ENCODE measurements at places on chromosomes 13 and 19.
A peak's percentile ranks its signal among the peaks of the same experiment; 100 is the strongest.

GRCh38 chr19:10876459-10877240 lies 5.3 kb downstream of the CARM1 start:
- DNase-seq, result no peak

GRCh38 chr13:63910511-63910910 lies 2494.9 kb upstream of the PCDH20 start:
- no peak for DNase-seq

DNA sequence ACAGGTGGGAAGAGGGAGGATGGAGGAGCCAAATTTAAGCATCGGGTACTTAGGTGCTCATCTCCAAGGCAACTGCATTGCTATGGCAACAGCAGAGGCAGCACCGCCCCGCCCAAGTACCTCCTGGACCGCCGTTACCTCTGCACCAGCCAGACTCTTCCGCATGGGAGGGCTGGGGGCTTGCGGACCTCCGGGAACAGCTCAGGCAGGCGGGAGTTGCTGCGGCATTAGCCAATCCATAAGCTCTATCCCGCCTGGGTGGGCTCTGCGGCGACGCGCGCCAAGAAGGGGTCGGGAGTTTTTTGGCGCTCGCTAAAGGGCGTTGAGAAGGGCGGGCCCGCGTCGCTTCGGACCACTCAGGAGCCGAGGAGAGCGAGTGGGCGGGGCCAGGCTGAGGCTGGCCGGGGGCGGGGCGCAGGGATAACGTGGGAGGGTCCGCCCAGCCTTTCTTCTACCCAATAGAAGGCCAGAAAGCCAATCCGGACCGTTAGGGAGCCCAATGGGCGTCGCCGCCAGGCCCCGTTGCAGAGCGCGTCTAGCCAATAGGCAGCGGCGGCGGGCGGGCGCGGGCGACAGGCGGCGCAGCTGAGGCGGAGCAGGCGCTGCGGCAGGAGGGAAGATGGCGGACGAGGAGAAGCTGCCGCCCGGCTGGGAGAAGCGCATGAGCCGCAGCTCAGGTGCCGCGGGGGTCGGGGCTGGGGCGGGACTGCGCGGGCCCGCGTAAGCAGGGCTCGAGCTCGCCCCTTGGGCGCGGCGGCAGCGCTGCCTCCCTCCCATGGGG lies at the start of gene PIN1:
Gene PIN1 (plus strand): TSS at position 593 of the 781 bp plus-strand sequence. CDS start 27 bp downstream, at position 620.
- DNase-seq, result peak; percentile 97

DNA sequence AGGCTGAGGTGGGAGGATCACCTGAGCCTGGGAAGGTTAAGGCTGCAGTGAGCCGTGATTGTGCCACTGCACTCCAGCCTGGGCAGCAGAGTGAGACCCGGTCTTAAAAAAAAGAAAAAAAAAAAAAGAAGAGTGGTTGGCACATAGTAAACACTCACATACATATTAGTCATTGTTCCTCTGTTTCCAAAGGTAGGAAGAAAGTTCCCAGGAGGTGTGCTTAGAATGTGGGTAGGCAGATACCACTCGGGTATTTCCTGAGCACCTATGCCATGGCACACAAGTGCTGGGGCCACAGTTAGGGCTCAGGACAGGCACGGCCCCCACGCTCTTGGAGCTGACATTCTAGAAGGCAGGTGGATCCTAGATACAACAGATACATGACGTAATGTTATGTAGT lies 41.4 kb downstream of the SIPA1L3 start:
- no peak for DNase-seq

DNA sequence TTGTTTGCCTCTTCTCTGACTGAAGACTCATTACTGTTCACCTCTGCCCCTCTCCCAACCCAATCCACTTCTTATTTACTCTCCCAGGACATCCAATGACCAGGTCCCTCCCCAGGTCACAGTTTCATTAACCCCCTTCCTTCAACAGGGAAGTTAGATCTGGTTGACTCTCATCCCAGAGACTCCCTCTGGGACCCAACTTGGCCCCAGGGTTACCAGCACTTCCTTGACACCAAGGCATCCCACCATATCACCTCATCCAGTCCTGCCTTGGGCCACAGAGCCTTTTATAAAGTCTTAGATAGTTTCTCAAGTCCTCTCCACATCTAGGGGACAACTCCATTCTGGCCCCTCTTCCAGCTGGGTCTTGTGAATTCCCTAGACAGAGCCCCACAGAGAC lies 470.6 kb upstream of the TSHZ3 start:
- DNase-seq, result no peak

GRCh38 chr19:19276851-19277250 lies 3.8 kb upstream of the TM6SF2 start:
- DNase-seq, result no peak

DNA sequence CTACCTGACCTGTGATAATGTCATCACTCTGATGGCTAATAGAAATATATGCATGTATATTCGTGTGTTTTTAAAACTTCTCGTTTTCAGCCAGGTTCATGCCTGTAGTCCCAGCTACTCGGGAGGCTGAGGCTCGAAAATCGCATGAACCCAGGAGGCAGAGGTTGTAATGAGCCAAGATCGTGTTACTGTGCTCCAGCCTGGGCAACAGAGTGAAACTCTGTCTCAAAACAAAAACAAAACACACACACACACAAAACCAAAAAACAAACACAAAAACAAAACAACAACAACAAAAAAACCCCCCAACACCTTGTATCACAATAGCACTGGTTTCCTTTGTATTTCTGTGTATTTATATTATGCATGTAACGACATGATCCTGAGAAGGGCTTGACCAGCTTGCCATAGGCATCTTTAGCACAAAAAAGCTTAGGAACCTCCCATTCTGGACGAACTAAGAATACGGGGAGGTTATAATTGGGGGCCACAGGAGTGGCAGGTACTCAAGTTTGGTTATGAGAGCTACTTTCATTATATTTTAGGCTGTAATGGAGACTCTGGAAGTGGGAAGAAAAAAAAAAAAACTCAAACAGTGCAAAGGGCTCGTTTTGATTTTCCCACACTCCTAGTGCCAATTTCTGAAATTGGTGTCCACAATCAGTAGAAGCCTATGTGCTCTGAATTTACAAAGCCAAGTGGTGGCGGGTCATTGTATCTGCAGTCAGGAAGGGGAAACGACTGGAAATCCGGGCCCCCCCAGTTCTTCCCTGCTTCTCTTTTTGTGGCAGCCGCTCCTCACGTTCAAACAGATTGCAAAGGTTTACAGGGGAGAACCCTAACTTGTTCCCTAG lies 1.2 kb upstream of the ACP7 start:
- no peak for DNase-seq

DNA sequence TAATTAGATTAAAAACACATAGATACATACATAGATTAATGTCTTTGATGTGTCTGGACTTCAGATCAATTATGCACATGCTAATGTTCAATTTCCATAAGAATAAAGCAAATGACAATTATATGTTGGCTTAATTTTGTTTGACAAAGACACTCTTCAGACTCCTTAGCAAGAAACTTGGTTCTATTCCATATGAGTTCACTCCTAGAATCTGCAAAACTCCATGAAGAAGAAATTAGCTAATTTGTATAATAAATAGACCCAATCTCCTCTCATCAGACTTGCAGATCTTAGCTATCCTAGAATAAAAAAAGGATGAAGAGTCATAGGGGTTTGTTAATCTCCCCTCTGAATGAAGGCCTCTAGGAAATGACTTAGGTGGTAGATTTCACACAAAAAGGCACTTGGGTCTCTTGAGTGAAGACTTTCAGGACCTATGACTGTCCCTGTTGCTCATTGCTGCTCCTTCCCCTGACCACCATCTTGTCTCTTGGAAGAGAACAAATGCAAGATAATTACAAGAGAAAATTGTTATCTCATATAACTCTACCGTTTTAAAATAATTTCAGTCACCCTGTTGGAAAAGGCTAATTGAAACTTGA lies 302.2 kb downstream of the EFNB2 start:
- no peak for DNase-seq

GRCh38 chr19:39342647-39343305 lies 555 bp downstream of the SAMD4B start:
- DNase-seq, result no peak
